Upper lobe of right lung (tissue), 1 donor: ENCODE measurements at places on chromosomes 5 and 9. TPM values are rescaled to one million over a fixed set of nuclear protein-coding genes. Genes with fewer than 3 reads are reported as not detected.

HSDL2 gene
- total RNA-seq = 56.3 TPM

PCDHGA9 gene
- total RNA-seq = 5.4 TPM

DAB2 gene
- 145 TPM for total RNA-seq

TNFSF8 gene
- total RNA-seq = 3.8 TPM

MUSK gene
- total RNA-seq = 3.7 TPM

MARCHF11 gene
- not detected for total RNA-seq

PIP5K1B gene
- total RNA-seq = 36.5 TPM

PHYHD1 gene
- total RNA-seq = 46.5 TPM

SMIM23 gene
- not detected for total RNA-seq

CDKN2B gene
- total RNA-seq = 31.3 TPM

EDIL3 gene
- 42.4 TPM for total RNA-seq

ADAMTS12 gene
- 11.2 TPM for total RNA-seq

NIM1K gene
- 6.0 TPM for total RNA-seq

SLC6A19 gene
- not detected for total RNA-seq

LTC4S gene
- 22.6 TPM for total RNA-seq

CKS2 gene
- total RNA-seq = 15.0 TPM

PROB1 gene
- 1.9 TPM for total RNA-seq

HTR1A gene
- total RNA-seq = not detected

HMCN2 gene
- 7.8 TPM for total RNA-seq

RAB3C gene
- total RNA-seq = 0.67 TPM

DAB2IP gene
- 81.6 TPM for total RNA-seq

ADRB2 gene
- total RNA-seq = 28.0 TPM

ZFP37 gene
- total RNA-seq = 2.4 TPM

WDR36 gene
- 25.0 TPM for total RNA-seq

ROPN1L gene
- 1.9 TPM for total RNA-seq

INSYN2B gene
- 0.17 TPM for total RNA-seq

MELK gene
- 1.2 TPM for total RNA-seq

ANXA2R gene
- 4.8 TPM for total RNA-seq
